Stimulated activated CD4-positive, alpha-beta T cell treated with anti-CD3 and anti-CD28 coated beads, Interleukin-1b, Interleukin-23, amount 100 ng/mL, for 4 hours (primary cell): ENCODE measurements at places on chromosomes 7 and 10.

GRCh38 chr10:131198401-131198800, 113.1 kb downstream of the TCERG1L start:
- no peak for DNase-seq

DNA sequence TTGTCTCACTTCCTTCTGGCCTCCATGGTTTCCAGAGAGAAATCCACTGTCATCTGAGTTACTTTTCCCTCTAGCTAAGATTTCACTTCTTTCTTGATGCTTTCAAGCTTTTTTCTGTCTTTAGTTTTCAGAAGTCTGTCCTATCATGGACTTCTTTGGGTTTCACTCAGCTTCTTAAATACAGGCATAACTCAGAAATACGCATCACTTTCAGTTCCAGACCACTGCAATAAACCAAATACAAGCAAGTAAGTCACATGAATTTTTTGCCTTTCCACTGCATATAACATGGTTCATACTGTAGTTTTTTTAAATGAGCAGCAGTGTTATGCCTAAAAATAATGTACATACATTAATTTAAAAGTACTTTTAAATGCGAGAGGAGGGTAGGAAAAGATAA, 48.7 kb downstream of the STK17A start:
- no peak for DNase-seq

DNA sequence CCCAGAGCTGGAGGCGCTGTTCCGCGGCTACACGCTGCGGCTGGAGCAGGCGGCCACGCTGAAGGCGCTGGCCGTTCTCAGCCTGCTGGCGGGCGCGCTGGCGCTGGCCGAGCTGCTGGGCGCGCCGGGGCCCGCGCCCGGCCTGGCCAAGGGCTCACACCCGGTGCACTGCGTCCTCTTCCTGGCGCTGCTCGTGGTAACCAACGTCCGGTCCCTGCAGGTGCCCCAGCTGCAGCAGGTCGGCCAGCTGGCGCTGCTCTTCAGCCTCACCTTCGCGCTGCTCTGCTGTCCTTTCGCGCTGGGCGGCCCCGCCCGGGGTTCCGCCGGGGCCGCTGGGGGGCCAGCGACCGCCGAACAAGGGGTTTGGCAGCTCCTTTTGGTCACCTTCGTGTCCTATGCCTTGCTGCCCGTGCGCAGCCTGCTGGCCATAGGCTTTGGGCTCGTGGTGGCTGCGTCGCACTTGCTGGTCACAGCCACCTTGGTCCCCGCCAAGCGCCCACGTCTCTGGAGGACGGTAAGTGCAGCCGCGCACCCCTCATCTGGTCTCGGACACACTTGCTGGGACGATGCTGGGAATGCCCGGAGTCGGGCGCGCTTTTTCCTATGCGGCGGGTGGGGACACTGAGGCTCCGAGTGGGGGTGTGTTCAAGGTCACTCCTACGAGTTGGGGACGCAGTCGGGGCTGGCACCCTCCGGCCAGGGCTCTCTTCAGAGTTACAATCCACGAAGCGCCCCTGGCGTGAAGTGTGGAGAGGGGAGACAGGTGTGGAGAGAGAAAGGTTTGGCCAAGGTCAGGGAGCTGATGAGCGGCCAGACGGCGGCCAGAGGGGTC, 717 bp downstream of the ADCY1 start:
- DNase-seq = no peak

GRCh38 chr10:101162677-101163076, 31.6 kb downstream of the TLX1 start:
- DNase-seq = no peak

DNA sequence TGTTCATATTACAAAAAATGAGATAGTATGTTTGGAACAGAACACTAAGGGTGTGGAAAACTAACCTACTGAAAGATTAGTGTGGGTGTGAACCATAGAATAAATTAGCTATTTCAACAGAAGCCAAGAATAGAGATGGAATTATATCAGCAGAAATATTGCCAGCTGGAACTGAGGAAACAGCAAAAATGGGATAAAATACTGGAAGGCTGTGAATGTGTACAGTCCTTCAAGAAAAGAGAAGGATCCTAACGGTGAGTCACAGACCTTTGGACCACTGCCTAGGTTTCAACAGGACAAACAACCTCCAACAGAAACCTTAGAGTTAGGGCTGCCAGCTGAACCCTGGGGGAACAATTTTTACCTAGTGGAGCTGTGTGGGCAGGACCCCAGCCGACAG, 395.0 kb downstream of the ZWINT start:
- no peak for DNase-seq

- DNase-seq = no peak
Observed at GRCh38 chr10:69968830-69969229, 83.8 kb upstream of the MACROH2A2 start.

- DNase-seq = no peak
Observed at GRCh38 chr7:44937426-44937825, 41.4 kb downstream of the MYO1G start.

GRCh38 chr10:88119160-88119559, 255.7 kb downstream of the PTEN start:
- DNase-seq = no peak
